ENCODE measurements at places on chromosomes 2 and 18.

DNA sequence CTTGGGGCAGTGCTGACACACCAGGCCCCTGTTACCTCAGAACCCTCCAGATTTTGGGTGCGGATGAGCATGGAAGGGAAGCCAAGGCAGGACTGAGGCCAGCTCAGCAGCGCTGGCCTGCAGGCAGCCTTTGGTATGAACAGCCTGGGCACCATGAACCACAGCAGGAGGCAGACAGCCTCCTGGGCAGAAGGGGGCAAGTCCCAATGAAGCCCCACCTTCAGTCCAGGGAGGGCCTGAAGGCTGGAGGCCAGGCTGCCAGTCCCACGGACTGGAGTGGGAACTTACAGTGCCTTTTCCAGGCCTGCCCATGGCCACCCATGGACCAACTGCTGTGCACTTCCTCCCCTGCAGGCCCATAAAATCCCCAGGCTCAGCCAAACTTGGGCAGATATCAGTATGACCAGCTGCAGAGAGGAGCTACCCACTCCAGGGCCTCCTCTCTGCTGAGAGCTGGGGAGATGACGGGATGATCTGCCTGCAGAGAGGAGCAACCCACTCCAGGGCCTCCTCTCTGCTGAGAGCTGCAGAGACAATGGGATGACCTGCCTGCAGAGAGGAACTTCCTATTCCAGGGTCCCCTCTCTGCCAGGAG lies 74.7 kb downstream of the NEURL3 start:
- no peak for DNase-seq

- no peak for DNase-seq
These were observed 115.7 kb upstream of the LRATD1 start for GRCh38 chr2:14516844-14517243.

GRCh38 chr2:47173986-47174732 lies 19.1 kb upstream of the STPG4 start:
- no peak for DNase-seq

- DNase-seq = no peak
These were observed 169.2 kb downstream of the LPIN1 start for GRCh38 chr2:11915650-11916049.

DNA sequence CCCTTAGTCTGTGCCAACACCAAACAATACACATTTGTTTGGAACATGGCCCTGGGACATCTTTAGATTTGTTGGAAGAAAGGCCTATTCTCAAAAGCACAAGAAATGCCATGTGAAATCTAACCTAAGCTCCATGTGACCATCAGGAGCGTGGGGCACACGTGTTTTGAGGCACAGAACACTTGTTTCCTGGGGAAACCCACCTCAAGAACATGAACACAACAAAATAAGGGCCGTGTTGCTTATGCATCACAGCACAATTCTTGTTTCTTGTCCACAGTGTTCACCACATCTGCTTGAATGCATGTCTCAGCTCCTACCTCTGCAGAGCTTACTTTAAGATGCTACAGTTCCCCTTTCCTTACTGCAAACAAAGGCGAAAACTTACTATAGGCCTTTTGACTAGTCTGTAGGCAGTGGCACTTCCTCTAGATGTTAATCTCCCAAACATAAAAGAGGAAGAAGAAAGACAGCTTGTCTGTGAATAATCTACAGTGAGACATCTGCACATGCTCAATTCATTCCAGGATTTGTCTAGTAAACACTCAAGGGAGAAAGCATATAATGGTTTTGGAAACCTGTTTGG lies 165.0 kb downstream of the ANKRD44 start:
- no peak for DNase-seq

DNA sequence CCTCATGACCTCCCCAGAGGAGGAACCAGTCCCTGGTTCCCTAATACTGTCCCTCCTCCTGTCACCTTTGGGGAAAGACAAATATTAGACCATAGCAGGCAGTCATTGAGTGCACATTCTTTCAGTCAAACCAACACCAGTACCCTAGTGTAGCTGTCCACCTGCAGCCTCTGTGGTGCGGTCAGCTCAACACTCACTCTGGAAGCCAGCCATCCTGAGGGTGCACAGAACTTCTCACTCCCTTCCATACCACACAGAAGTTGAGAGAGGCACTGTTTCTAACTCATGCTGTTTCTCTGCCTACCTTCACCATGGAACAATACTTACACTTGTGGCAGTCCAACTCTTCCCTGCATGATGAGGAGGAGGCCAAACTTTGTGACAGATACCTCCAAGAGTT lies 232.6 kb upstream of the FBXO11 start:
- no peak for DNase-seq

DNA sequence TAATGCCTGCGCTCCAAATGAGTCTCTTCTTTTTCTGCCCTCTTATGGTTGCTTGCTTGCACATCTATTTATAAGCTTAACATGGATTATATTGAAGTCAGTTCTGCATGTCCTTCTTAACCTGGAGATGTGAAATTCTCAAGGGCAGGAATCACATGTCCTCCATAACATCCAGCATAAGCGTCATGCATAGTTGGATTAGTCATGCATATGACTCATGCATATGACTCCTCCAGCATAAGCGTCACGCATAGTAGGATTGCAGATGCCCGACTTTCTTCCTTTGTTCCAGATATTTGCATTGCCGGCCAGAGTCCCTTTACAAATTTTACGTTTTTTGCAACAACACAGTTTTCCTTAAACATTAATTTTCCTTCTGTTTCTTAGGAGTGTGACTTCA lies 308.6 kb downstream of the TGIF1 start:
- no peak for DNase-seq

DNA sequence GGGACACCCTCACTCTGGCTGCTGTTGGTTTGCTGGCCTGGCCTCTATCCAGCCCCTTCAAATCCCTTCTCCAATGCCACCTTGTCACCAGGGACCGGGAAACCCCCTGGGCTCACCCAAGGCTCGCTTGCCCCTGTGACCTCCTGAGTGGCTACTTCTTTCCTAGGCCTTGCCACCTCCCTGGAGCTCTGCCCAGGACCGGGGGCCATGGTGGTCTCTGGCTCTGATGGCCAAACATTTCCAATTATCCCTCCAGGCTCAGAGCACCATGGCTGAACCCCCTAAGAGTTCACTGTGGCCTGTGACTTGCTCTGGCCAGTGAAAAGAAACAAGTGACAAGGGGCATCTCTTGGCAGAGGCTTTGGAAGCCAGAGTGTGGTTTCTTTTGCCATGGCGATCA lies 237.6 kb downstream of the TFCP2L1 start:
- no peak for DNase-seq

DNA sequence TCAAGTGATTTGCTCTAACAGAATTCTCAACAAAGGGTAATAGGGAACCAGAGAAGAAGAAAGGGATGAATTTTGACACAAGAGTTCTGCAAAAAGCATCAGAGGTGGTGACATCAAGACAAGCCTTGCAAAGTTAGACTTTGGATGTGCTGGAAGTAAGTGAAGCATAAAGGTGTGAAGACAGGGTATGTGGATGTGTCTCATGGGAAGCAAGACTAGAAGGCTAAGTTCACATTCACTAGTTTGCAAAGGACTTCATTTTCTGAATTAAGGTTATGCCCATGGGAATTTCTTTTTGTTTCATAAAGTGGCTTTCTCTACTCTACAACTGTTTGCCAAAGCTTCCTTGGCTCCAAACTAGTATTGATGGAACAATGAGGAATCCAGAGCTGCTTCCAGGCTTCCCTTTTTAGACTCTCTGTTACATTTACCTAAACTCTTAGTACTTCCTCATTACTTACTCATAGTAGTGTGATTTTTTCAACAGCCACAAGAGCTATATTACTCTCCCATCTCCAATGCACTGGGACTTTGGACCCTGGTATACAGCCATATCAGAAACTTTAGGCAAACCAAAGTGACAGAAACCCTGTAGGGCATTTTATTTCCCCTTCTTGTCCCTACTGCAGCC lies 21.1 kb upstream of the IHH start:
- no peak for DNase-seq

- no peak for DNase-seq
These were observed 38.7 kb downstream of the MAP4K4 start for GRCh38 chr2:101736233-101736632.

DNA sequence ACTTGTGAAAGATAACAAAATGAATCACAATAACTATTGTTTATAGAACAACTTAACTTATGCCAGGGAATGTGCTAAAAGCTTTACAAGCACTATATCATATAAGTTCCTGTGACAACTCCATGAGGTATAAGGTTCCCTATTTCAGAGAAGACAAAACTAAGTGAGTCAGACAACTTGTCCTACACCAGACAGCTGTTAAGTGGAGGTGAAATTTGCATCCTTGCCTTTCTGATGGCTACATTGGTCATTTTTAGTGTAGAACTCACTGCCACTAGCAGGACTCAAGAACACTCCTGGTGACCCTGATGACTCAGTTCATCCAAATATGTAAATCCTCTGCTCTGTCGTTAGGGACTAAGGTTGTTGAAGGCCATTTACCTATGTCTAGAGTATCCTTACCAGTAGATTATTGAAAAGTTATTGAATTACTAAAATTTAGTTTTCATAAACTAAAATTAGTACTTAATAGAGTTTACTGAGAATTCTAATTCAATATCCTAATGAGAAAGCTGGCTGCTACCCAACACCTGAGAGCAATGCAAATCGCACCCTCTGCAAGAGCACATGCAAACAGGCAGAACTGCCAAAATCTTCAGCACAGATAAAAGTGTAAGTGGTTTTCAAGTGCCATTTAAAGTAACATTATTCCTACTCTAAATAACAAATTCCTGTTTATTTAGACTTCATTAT lies 636.2 kb downstream of the NRXN1 start:
- no peak for DNase-seq

DNA sequence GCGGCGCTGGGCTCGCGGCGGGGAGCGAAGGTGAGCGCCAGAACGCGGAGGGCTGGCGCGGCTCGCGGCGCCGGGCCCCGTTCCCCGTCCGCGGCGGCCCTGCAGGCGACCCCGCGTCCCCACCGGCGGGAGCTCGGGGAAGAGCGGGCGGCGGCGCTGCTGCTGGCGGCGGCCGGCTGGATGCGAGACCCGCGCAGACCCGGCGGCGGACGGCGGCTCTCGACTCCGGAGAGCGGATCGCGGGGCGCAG lies 213 bp downstream of the DOK6 start:
- DNase-seq = no peak

- no peak for DNase-seq
These were observed 53.4 kb upstream of the KLF7 start for GRCh38 chr2:207219081-207219630.

DNA sequence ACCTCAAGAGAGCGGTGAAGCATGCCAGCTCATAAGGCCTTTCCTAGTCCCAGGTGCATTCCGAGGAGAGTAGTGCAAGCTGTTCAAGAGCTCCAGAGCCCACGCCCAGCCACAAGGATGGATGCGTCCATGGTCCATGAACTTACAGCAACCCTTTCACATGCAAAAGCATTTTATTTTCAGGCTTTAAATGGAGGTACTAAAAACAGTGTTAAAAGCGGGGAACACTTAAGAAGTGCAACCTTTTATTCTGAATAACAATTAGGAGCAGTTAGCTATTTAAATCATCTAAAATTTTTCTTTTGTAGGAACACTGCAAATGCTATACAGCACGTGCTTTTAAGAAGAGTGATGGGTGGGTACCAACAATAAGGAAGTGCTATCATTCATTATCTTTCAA lies 33.8 kb downstream of the POU3F3 start:
- no peak for DNase-seq

DNA sequence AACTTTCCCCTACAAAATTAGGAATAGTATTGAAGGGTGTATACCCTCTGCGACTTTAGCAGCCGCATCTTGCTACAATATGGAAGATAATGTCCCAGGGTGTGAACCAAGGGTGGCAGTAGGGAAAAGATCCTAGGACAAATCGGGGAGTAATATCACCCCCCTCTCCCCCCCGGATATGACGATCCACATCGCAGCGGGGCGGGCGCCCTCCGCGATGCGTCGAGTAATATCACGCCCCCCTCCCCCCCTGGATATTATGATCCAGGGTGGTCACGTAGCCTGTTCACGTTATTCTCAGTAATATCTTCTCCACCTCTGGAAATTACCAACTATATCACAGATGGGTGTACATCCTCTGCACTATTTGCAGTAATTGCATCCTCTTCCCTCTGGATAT lies 82.9 kb downstream of the DAPL1 start:
- DNase-seq = no peak

DNA sequence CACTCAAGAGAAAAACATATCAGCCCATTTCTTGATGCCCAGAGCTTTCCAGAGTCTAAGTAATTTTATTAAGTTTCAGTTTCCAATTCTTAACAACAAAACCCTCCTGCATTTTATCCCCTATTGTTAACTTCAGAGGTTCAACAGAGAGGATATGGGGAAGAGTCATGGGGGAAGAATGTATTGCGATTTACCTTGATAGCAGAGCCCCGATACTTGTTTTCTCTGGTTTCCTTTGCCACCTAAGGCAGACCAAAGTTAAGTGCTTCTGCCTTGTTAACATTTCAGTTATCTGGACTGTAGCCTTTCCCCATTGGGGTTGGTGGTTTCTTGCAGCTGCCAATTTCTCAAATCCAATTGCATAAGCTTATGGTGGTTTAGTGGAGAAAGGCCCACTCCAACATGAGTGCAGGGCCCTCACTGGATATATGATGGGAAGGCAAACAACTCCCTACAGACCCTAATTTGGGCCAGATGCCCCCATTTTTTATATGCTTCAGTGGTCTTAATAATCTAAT lies 82.0 kb upstream of the ITGB6 start:
- DNase-seq = no peak

- DNase-seq = no peak
These were observed 106.9 kb upstream of the THOC1 start for GRCh38 chr18:374721-375168.

GRCh38 chr2:105912081-105912480 lies 167.4 kb downstream of the NCK2 start:
- no peak for DNase-seq

DNA sequence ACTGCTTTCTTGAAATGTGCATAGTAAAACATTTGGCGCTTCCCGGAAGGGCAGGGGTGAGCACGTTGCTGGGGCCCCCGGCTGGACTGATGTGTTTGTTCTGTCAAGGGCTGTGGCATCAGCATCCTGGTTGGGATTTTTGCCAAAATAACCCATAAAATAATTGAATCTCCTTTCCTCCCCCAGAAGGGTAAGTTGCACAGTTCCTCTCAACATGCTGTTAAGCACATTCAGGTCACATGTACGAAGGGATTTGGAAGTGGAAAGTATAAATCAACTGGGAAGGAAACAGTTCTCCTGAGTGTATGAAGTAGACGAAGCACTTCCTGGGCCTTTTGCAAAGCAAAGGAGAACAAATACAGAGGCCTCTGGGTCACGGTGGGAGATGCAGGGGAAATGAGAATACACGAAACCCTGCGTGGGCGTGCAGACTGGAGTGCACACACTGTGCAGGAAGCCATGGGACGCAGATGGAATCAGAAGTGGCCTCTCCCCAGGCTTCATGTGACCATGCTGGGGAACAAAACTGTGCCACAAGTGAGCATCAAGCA lies 183.9 kb downstream of the LPIN1 start:
- DNase-seq = no peak

DNA sequence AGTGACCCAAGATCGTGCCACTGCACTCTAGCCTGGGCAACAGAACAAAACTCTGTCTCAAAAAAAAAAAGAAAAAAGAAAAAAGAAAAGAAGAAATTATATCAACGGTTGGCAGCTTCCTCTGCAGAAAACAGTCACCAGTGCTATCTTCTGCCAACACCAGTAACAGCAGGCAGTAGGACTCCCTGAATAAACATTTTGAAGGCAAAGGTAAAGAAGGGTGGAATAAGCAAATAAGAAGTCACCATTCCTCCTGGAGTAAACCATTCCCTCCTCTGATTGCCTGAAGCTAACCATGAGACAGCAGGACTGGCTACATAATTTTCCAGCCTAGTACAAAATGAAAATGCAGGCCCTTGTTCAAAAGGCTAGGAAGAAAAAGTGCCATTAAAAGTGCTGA lies 9.0 kb upstream of the RNF103 start:
- no peak for DNase-seq

- DNase-seq = no peak
These were observed 71.3 kb downstream of the ITGA4 start for GRCh38 chr2:181528441-181528840.

GRCh38 chr2:43370146-43370545 lies 143.7 kb upstream of the ZFP36L2 start:
- DNase-seq = no peak

Data from activated CD8-positive, alpha-beta memory T cell treated with anti-CD3 and anti-CD28 coated beads for 4 hours (primary cell).